ENCODE measurements at places on chromosomes 3 and 15.

DNA sequence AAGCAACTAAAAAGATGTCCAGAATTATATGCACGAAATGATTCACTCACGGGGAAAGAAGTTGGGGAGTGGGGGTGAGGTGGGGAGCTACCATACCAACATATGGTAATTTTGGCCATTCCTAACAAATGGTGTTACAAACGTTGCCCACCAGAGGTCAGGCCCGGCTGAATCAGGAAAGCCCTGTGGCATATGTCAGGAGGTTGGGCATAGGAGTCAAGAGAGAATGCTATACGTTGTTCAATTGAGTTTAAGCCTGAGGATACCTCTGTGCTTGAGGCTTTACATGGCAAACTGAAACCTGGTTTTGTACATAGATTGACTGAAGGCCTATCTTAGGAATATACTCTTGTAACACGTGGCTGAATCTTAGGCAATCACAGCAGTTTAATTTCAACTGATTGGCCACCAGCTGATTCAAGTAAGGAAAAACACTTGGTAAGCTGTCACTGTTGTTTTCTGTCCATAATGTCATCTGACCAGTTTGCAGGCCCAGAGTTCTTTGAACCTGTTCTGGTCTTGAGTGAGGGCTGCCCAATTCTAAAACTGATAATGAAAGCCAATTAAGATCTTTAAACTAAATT lies 23.4 kb upstream of the SLC2A2 start:
- ATAC-seq: peak; percentile 67

GRCh38 chr3:114659109-114660061 lies 365.6 kb downstream of the TIGIT start:
- no peak for ATAC-seq

GRCh38 chr3:153744889-153745288 lies 376.3 kb upstream of the ARHGEF26 start:
- no peak for ATAC-seq

GRCh38 chr3:14609506-14609905 lies 42.1 kb upstream of the CCDC174 start:
- no peak for ATAC-seq

DNA sequence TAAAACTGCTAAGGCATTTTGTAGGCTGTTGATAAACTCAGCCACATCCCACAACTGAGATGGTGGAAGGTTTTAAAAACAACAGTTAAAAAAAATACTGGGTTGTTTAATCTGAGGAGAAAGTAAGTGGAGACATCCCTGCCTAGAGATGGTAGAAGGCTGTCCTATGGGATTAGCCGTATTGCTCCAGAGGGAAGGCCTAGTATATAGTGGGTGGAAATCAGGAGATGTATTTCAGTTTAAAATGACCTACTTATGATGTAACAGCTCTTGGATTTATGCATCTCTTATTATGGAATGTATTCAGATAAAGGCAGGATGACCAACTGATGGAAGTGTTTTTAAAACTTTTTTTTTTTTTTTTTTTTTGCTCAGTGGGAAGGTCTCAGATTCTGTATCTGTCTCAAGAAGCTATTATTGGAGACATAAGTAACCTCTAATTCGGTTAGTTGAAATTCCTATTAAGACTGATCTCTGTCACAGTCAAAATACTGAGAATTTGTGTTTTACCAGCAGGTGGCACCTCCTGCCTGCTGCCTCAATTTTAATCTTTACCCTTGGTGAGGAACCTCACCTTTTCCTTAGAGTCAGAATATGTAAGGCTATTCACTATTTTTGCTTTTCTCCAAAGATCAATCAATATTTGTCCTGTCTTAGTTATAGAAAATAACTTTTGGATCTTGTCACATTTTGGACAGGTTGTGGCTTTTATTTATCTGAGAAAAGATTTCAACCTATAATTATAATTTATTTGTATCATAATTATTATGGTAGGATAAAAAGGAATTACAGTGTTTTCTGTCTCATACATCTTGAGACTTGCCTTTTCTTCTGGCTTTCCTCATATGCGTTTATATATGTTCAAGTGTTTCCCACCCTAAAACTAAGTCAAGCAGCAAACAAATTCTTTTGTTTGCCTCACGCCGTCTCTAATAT lies 63.0 kb downstream of the VPS8 start:
- no peak for ATAC-seq

DNA sequence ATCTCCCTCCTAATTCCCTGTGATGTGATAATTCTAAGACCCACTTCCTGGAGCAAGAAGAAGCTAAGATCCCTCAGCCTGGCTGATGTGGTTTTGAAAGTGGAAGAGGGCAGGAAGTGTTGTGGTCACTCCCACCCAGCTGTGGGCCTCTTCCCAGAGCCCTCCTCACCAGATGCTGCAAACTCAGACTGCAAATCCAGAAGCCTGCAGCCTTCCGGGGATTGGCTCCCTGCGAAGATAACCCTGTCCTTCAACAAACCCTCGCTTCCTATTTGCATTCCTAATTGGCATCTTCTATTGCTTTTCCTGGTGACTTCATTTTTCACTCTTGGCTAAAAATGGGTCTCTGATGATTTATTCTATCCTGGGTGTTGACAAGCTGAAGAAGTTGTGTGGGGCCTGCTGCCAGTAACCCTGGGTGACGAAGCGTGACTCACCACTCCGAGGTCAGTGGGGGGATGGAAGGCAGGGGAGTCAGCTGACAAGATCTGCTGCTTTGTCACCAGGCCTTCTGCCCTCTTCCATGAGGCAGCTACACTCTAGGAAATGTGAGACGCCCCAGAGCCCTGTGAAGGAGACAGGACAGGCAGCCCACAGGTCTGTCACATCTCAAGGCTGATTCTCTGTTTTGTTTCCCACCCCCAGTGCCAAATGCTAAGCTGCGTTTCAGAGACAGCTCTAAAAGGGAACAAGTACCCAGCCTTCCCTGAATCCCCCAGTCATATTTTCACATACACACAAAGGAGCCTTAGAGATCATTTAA lies 99.7 kb upstream of the LIPC start:
- peak; percentile 94 for ATAC-seq

GRCh38 chr3:143000528-143000927 lies 842 bp upstream of the U2SURP start:
- ATAC-seq: no peak

DNA sequence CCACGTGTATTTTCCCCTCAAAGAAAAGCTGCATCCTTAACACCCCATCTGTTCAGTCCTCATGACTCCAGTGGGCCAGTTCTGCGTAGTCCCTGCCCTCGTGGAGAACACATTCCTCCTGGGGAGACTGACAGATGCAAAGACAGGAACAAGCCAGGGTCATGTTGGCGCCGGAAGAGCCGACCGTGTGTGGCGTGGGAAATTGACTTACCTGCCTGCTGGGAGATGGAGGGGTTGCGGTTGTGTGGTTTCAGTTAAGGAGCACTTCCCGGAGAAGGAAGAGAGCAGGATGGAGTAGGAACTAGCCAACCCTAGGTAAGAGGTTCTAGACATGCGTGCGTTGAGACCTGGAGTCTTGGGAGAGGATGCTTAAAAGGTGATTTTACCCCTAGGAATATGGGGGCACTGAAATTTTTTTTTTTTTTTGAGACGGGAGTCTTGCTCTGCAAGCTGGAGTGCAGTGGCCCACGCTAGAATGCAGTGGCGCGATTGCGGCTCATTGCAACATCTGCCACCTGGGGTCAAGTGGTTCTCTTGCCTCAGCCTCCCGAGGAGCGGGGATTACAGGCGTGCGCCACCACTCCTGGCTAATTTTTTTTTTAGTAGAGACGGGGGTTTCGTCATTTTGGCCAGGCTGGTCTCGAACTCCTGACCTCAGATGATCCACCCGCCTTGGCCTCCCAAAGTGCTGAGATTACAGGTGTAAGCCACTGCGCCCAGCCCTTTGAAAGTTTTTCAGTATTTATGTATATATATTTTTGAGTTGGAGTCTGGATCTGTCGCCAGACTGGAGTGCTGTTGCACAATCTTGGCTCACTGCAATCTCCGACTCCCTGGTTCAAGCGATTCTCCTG lies 1.4 kb downstream of the VHL start:
- no peak for ATAC-seq

- ATAC-seq: no peak
Observed at GRCh38 chr3:155138677-155139076, 58.6 kb downstream of the MME start.

DNA sequence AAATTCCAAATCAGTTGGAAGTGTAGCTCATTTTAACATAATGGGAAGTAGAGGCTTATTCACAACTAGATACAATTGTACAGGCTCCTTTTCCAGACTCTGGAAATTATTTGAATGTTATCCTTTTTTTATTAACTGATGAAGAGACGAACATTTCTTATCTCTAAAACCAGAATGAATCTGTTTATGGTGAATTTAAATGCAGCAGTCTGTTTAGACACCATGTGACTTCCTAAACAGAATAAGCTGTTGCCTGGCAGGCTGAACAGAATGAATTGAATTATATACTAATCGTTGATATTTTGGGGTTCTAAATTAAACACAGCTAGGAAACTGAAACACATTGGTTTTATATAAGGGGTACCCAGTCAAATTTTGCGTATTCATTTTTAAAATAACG lies 4.0 kb downstream of the SEC61A1 start:
- no peak for ATAC-seq

DNA sequence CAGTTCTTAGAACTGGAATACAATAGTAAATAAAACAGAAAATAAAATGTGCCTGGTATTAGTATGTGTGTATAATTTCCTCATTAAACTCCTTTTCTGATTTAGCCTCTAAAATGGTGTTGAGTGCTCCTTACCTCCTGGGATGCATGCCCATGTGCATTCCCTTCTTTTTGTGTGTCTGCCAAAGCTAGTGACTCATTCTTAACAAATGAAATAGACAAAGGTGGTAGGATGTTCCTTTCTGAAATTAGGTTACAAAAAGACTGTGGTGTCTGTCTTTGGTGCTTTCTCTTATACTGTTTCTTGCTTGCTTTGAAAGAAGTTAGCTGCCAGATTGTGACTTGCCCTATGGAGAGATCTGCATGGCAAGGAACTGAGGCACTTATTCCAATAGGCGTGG lies 623.7 kb downstream of the GRM7 start:
- ATAC-seq: no peak

- no peak for ATAC-seq
Observed at GRCh38 chr3:36776436-36776835, 12.1 kb upstream of the DCLK3 start.

GRCh38 chr3:31371484-31372177 lies 161.1 kb upstream of the STT3B start:
- peak; percentile 69 for ATAC-seq

- no peak for ATAC-seq
Observed at GRCh38 chr15:55526559-55527036, 18.6 kb upstream of the DNAAF4 start.

- ATAC-seq: no peak
Observed at GRCh38 chr3:196997311-196997710, 28.7 kb upstream of the PIGZ start.

- ATAC-seq: no peak
Observed at GRCh38 chr3:195260280-195260905, 10.6 kb downstream of the XXYLT1 start.

DNA sequence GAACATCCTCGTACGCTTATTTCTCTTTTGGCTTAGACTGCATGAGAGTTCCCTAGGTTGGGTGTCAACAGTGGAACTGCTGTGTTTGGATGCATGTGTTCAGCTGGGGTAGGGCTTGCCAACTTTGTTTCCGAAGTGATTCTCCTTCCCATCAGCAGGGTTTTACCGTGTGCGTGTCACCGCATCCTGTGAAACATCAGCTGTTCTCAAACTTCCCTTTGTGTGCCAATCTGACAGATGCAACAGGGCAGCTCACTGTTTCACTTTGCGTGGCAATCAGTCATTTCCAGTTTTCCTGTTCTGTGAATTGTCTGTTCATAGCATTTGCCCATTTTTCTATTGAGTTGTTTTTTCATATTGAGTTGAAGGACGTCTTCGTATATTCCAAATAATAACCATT lies 218.8 kb downstream of the VPS13C start:
- no peak for ATAC-seq

- ATAC-seq: no peak
Observed at GRCh38 chr15:52057996-52058395, 39.0 kb downstream of the MAPK6 start.

DNA sequence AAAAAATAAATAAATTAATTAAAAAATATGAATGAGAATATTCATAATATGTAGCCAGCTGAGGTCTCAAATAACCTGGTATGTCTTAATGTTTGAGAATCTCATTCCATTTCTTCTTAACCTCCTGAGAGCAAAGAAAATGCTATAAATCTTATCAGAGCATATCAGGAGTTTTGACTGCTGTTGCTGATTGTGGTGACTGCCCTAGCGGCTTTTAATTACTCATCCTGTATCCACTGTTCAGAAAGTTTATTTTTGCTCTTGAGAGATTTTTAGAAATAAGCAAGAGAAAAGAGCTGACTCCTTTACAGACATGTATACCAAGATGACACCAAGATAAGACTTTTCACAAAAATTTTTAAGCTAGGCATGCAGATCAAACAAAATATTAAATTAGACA lies 454.8 kb upstream of the CBLB start:
- ATAC-seq: no peak

- ATAC-seq: no peak
Observed at GRCh38 chr3:134477002-134477401, 8.8 kb downstream of the ANAPC13 start.

DNA sequence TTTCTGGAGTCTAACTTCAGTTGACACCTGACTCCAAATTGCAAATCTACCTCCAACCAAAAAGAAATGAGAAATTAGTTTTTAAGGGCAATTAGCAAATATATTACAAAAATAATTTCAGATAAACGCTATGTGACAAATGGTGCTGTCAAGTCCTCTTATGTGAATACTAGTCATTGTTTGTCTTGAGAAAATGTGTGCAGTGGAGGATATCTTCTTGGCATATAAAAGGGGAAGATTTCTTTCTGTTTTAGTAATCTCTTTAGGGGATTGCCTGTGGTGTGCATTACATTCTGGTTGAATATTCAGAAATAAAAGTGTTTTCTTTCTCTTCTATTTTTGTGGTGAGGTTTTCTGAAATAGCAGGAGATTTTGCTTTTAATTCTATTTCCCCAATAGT lies 3.0 kb upstream of the GCSAM start:
- ATAC-seq: no peak

DNA sequence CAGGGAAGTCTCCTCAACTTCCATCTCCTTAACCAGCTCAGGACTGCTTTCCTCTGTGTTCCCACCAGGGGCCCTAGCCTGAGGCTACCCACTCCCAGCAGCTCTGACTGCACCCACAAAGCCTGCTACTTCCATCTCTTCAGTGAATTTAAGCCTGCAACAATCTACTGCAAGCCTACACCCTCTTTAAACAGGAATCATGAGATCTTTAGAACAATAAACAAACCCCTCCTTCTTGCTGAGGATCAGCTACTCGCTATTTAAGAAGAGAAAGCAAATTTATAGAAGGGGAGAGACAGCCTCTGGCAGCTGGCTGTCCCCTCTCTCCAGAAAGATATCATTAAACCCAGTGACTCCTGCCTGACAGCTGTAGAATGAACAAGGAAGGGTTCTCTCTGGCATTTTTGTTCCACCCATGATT lies 51.9 kb downstream of the ARHGAP31 start:
- ATAC-seq: peak; percentile 74

GRCh38 chr3:43268636-43269035 lies 17.7 kb upstream of the SNRK start:
- ATAC-seq: no peak

DNA sequence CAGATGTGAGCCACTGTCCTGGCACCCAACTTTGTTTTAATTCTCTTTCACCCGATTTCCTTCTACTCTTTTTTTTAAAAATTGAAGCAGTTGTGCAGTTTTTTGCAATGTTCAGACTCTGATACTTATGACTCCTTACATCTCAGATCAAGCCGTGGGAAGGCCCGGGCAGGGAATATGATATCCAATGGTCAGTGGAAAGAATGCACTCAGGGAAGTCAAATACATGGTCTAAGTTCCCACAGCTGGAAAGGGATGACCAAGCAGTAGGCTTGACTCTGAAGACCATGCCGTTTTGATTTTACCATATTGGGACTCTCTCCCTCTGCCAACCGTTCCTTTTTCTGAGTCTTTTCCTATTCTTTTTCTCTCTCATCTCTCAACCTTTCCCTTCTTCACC lies 157.2 kb downstream of the RPLP1 start:
- no peak for ATAC-seq

Measured in motor neuron (in vitro differentiated cells).